ENCODE measurements at places on chromosomes 3 and 15. TPM values are rescaled to one million over a fixed set of nuclear protein-coding genes. Genes with fewer than 3 reads are reported as not detected.

The ZNF35 gene
- polyA plus RNA-seq: 8.9 TPM

GRCh38 chr15:29143293-29143692, 126.3 kb downstream of the NSMCE3 start:
- H3K27me3 ChIP-seq: peaks cover 3% of the 10 kb centered on the region
- H3K36me3 ChIP-seq: no peaks in the 10 kb centered on the region
- no peak overlapping the region for H3K27ac ChIP-seq
- no peak overlapping the region for H3K4me3 ChIP-seq

The TAGLN3 gene
- polyA plus RNA-seq: 1.6 TPM

The CFAP44 gene
- polyA plus RNA-seq: 3.6 TPM

DNA sequence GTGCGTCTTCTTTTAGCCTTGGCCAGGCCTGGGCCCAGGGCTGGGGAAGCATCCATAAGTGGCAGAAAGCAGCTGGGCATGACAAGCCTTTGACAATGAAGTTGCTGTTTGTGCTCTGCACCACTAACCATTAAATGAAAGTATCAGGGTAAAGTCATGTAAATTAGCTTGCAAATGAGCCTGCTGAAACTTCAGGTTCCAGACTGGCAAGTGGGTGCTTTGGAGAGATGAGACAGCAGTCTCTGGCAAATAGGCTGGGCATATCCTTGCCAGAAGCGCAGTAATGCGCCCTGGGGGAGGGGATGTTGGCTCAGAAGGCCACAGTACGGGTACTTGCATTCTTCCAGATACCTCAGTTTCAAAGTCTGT, 40.7 kb downstream of the RAB6B start:
- no peak overlapping the region for H3K4me3 ChIP-seq
- DNase-seq: no peak
- no peaks in the 10 kb centered on the region for H3K27me3 ChIP-seq
- no peak overlapping the region for H3K27ac ChIP-seq
- no peaks in the 10 kb centered on the region for H3K4me1 ChIP-seq

GRCh38 chr15:48888191-48888590, 10.3 kb downstream of the EID1 start:
- DNase-seq: no peak
- no peaks in the 10 kb centered on the region for H3K27me3 ChIP-seq
- no peak overlapping the region for H3K27ac ChIP-seq
- no peaks in the 10 kb centered on the region for H3K4me1 ChIP-seq
- no peak overlapping the region for H3K4me3 ChIP-seq
- no peaks in the 10 kb centered on the region for H3K36me3 ChIP-seq

DNA sequence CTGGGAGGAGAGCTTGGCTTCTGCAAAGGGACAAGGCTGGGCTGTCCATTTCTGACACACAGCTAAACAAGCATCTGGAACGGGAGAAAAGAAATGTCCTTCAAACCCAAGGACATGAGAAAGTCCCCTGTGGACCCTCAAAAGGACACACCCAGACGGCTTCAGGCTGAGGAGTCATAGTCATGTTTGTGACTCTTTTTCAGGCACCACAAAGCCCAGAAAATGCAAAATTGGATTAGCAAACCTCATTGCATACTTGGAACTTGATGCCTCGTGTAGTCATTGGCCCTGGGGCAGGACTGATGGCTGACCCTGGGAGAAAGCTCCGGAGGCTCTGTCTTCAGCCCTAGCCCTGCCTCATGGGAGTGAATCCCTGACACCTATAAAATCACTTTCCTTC, 21.5 kb downstream of the FAM174B start:
- H3K27me3 ChIP-seq: no peaks in the 10 kb centered on the region
- no peaks in the 10 kb centered on the region for H3K4me1 ChIP-seq
- DNase-seq: no peak
- H3K4me3 ChIP-seq: no peak overlapping the region

GRCh38 chr15:71792521-71792920, 17.8 kb upstream of the NR2E3 start:
- DNase-seq: peak; percentile 20
- no peak overlapping the region for H3K4me3 ChIP-seq
- H3K4me1 ChIP-seq: no peaks in the 10 kb centered on the region
- H3K27me3 ChIP-seq: no peaks in the 10 kb centered on the region

The TRIM71 gene
- 6.8 TPM for polyA plus RNA-seq

DNA sequence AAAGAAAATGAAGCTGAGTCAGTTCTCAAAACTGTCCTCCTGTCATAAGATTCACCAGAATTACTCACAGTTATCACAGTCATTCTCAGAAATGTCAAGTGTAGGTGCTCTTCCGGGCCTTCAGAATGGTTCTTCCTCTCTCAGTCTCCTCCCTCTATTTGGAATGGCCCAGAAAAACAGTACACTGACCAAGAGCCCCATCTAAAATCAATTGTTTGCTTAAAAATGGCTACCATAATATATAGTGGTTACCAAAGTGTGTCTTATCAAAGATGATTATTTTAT, 99.8 kb downstream of the MECOM start:
- no peak for DNase-seq
- H3K36me3 ChIP-seq: no peaks in the 10 kb centered on the region
- H3K27ac ChIP-seq: no peak overlapping the region
- H3K4me3 ChIP-seq: no peak overlapping the region
- no peaks in the 10 kb centered on the region for H3K4me1 ChIP-seq
- H3K27me3 ChIP-seq: no peaks in the 10 kb centered on the region

DNA sequence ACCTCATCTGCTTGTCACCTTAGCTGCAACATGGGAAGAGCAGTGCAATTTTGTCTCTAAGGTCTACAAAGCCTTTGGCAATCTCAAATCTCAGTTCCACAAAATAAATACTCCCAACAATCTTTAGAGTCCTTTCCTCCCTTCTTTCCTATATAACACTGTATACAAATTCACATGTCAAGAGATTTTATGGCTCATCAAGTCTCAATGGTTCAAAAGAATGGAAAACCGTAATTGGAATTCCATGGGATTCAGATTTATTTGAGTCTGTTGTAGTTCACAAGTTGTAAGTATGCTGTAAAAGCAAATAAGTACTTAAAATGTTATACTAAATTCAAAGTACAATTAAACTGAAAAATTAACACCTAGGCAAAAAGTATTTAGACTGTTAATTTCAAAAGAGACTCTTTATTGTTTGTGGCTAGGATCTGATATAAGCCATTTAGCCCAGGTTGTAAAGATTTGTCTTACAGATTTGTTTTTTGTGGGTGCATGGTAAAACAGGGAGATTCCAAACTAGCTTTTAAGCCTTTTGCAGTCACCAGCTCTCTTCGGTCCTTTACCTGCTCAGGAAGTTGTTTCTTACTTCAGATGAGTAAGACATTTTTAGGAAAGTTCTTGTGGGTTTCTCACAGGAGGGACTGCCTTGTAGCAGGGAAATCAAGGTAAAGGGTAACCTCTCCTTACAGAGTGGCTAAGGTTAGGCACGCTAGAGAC, 50.1 kb downstream of the CMSS1 start:
- no peaks in the 10 kb centered on the region for H3K27me3 ChIP-seq
- DNase-seq: no peak
- no peaks in the 10 kb centered on the region for H3K36me3 ChIP-seq
- no peaks in the 10 kb centered on the region for H3K4me1 ChIP-seq
- H3K4me3 ChIP-seq: no peak overlapping the region
- H3K27ac ChIP-seq: no peak overlapping the region

DNA sequence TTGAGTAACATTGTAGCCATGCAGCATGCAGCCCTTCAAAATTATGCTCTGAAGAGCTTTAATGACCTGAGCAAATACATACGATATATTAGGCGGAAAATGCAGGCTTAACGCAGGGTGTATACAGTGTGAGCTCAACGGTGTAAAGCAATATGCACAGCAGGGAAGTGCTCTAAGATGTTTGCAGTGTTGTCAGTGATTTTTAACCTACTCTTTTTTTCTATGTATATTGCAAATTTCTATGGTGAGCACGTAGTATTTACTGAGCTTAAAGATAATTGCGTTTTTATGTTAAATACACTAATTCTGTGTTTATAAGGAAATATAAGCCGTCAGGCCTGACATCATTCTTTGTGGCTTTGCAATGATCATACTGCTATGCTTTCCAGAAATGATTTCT, 42.1 kb downstream of the DGKG start:
- H3K27ac ChIP-seq: no peak overlapping the region
- no peak for DNase-seq
- no peaks in the 10 kb centered on the region for H3K36me3 ChIP-seq

- no peaks in the 10 kb centered on the region for H3K4me1 ChIP-seq
- H3K4me3 ChIP-seq: no peak overlapping the region
- no peak for DNase-seq
- H3K27ac ChIP-seq: no peak overlapping the region
- no peaks in the 10 kb centered on the region for H3K36me3 ChIP-seq
Measured at GRCh38 chr15:29410338-29410737, 140.7 kb upstream of the NSMCE3 start.

DNA sequence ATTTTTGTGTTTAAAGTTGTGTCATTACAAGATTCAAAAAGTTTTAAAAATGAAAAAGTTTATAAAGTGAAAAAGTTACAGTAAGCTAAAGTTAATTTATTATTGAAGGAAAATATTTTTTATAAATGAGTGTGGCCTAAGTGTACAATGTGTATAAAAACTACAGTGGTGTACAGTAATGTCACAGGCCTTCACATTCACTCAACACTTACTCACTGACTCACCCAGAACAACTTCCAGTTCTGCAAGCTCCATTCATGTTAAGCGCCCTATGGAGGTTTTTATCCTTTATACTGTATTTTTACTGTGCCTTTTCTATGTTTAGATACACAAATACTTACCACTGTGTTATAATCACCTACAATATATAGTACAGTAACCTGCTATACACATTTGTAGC, 76.3 kb downstream of the DTWD1 start:
- H3K27ac ChIP-seq: no peak overlapping the region
- no peak overlapping the region for H3K4me3 ChIP-seq
- H3K36me3 ChIP-seq: no peaks in the 10 kb centered on the region

DNA sequence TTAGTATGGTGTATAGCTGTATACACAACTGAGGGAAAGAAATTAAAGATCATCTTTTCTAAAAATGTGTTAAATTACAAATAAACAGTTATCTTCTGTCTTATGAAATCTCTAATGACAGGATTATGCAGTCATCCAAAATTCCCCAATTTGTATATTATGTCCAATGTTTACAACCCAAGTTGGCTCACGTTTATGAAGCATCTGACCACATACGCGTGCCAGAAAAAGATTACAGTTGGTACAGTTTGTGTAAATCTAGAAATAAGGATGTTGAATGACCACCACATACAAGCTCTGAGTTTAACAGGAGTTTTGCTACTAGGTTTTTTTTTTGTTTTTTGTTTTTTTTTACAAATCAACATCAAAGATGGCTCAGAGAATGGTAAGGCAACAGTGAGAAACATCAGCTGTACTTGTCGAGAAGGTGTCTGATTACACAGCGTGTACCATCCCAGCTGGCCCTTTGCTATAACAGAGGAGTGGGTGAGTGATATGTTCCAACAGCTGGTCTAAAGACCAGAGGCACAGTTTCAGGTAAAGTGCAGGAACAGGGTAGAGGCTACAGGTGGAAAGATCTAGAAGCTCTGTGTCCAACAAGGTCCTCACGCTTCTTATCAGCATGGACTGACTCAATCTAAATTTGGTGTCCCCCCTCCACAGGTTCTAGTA, 47.1 kb downstream of the USF3 start:
- DNase-seq: no peak
- H3K4me3 ChIP-seq: no peak overlapping the region
- no peaks in the 10 kb centered on the region for H3K27me3 ChIP-seq
- no peak overlapping the region for H3K27ac ChIP-seq
- no peaks in the 10 kb centered on the region for H3K36me3 ChIP-seq
- no peaks in the 10 kb centered on the region for H3K4me1 ChIP-seq

GRCh38 chr3:182500289-182500688, 293.0 kb upstream of the ATP11B start:
- H3K27me3 ChIP-seq: no peaks in the 10 kb centered on the region
- no peaks in the 10 kb centered on the region for H3K4me1 ChIP-seq
- DNase-seq: no peak
- no peaks in the 10 kb centered on the region for H3K36me3 ChIP-seq

- no peak overlapping the region for H3K4me3 ChIP-seq
- peak; percentile 38 for DNase-seq
- no peaks in the 10 kb centered on the region for H3K4me1 ChIP-seq
- no peak overlapping the region for H3K27ac ChIP-seq
- no peaks in the 10 kb centered on the region for H3K27me3 ChIP-seq
Measured at GRCh38 chr3:89059211-89059925, 48.1 kb upstream of the EPHA3 start.

DNA sequence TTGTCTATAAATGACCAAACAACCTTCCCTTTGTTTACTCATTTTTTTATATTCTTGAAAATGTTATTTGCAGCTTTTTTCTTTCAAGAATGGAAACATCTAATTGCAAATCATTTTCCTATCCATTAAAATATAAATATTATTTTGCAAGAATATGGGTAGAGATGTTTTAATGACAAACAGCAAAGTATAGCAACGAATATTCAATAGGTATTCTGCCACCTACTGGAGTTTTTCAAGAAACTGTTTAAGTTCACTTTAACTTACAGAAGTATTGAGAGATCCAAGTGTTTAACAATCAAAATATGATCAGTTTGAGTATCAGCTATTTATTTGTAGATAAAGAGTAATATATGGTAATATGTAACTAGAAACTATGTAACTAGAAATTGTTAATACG, 6.9 kb upstream of the EOGT start:
- no peaks in the 10 kb centered on the region for H3K27me3 ChIP-seq
- H3K4me1 ChIP-seq: no peaks in the 10 kb centered on the region
- peaks cover 27% of the 10 kb centered on the region for H3K36me3 ChIP-seq

The UROC1 gene
- polyA plus RNA-seq: not detected

DNA sequence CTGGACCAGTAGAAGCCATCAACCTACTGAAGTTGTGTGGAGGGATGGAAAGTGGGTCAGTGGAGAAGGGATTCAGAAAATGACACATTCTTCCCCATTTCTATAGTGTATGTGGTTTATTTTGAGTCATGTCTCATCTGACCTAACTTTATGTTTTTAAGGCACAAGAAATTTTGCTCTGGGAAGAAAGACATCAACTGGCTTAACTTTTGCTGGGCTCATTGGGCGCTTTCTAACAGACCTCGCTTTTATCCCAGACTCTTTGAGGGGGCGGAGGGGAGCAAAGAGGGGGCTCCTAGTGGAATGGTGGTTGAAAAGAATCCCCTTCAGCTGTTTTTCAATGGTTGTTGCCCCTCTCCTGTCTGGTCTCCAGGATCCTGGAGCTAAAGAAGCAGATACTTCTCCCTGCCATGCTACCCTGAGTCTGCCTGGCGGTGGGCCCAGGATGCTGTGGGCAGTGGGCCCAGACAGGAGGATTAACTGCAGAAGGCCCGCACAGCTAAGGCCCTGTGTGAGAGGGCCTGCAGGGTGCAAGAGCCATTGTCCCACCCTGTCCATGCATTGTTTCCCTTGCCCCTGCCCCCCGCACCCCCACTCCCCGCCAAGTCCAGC, 14.5 kb downstream of the CSRNP1 start:
- no peak overlapping the region for H3K4me3 ChIP-seq
- no peak for DNase-seq
- no peak overlapping the region for H3K27ac ChIP-seq
- no peaks in the 10 kb centered on the region for H3K27me3 ChIP-seq

The SIDT1 gene
- polyA plus RNA-seq: 0.32 TPM

DNA sequence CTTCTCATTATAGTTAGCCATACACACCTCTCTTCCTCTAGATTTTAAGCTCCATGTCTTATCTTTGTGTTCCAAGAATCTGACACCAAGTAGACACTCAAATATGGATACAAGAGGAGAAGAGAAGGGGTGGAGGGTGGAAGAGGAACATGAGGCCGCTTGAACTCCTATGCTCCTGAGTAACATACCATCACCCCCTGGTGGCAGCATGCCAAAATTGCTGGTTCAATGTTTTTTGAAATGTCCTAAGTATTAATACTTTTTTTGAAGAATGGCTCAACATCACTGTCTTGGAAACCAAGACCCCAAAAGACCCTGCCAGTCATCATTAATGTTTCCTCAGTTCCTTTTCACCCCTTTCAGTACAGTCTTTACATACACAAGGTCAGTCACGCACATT, 71.8 kb upstream of the HACD2 start:
- no peak overlapping the region for H3K27ac ChIP-seq
- H3K27me3 ChIP-seq: peaks cover 71% of the 10 kb centered on the region
- no peak overlapping the region for H3K4me3 ChIP-seq
- DNase-seq: no peak
- H3K36me3 ChIP-seq: no peaks in the 10 kb centered on the region
